Activated T-helper 1 cell treated with anti-CD3 and anti-CD28 coated beads, Interleukin-12 subunit alpha, Interleukin-12 subunit beta, Interleukin-2, Interleukin-4 antibody, amounts not matched to agents 30 ng/mL and 10 ng/mL and 1 ng/mL, durations not matched to agents 14 hours and 24 hours and 36 hours (primary cell): ENCODE measurements at places on chromosomes 12 and 14.
A peak's percentile ranks its signal among the peaks of the same experiment; 100 is the strongest.

GRCh38 chr12:106299202-106299774 lies 3.2 kb upstream of the TCP11L2 start:
- no peak for DNase-seq

DNA sequence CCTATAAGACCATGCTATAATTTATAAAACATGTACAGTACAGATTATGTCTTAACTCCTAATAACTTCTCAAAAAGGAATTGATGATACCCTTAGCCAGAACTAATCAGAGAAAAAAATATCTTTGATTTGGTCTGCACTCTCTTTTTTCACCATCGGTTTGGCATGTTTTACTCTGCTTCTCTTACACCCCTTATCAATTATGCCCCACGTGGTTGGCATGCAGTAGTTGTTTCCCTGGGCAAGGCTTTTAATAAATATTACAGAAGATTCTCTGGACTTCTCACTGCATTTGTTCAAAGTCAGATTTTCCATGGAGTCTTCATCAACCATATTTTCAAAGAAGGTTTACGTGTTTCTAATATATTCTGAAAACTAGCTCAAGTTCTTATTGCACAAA lies 167.4 kb upstream of the LRIG3 start:
- DNase-seq: no peak

DNA sequence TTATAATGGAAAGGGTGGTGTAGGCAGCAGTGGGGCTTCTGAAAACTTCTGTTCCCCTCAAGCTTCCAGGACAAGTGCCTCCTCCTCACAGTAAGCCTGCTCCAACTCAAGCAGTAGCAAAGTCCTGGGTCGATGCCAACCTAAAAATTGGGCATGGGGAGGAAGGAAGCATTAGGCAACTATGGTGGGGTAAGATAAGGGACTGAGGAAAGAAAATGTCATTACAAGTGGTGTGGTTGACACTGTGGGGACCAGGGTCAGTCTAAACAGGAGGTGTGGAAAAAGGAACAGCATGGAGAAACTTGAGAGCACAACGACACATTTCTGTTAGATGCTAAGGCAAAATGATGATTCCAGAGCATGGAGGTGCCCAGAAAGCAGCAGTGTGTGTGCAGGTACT lies 34.9 kb downstream of the WIF1 start:
- DNase-seq: no peak

- no peak for DNase-seq
Observed at GRCh38 chr14:69247676-69248440, 12.1 kb upstream of the GALNT16 start.

GRCh38 chr12:50018968-50019367 lies 6.3 kb downstream of the RACGAP1 start:
- DNase-seq: no peak

DNA sequence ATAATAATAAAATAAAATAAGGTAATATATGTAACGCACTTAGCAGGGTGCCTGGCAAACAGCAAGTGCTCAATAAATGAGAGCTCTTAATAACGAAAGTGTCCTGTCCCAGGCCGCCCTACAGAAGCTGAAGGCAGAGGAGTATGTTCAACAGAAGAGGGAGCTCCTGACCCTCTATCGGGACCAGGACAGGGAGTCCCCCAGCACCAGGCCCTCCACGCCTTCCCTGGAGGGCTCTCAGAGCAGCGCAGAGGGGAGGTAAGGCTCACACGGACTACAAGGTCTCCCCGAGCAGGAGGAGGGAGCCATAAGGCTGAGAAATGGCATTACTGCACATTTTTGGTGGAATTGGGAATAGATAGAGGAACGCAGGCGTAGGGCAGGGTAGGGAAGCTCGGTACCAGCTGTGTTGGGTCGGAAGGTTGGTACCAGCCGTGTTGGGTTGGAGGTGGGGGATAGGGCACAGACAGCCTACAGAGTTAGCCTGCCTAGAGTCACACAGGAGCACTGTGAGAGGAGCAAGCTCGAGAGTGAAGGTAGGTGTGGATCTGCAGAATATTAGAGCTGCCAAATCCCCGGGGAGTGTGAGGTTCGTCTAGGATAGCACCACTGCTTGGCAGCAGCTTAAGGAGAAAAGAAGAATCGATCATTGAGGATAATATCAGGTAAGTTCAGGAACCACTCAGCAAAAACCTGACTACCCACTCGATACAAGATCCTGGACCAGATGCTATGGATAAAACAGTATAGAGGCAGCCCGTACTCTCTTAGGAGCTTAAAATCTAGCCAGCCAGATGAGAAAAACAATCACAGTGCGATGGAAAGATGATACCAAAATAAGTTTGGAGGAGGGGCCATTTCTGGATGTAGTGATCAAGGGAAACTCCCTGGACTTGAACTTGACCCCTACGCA lies 15.3 kb downstream of the TNFRSF1A start:
- DNase-seq: no peak

- no peak for DNase-seq
Observed at GRCh38 chr14:33691907-33692306, 259.0 kb downstream of the EGLN3 start.

GRCh38 chr12:106114447-106115068 lies 24.2 kb downstream of the NUAK1 start:
- DNase-seq: no peak

- DNase-seq: no peak
Observed at GRCh38 chr12:31958569-31959160, 550 bp upstream of the RESF1 start.

DNA sequence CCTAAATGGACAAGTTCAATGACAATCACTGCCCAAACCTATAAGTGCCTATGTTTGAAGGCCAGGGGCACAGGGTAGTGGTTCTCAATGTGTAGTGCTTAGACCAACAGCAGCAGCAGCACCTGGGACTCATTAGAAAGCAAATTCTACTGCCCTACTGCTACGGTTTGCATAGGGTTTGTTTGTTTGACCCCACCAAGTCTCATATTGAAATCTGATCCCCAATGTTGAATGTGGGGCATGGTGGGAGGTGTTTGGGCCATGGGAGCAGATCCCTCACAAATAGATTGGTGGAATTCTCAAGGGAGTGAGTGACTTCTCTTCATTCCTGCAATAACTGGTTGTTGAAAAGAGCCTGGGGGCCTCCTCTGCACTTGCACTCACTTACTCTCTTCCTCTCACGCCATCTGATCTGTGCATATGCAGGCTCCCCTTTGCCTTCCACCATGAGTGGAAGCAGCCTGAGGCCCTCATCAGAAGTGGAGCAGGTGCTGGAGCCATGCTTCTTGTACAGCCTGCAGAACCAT lies 39.5 kb downstream of the PPM1H start:
- DNase-seq: no peak

DNA sequence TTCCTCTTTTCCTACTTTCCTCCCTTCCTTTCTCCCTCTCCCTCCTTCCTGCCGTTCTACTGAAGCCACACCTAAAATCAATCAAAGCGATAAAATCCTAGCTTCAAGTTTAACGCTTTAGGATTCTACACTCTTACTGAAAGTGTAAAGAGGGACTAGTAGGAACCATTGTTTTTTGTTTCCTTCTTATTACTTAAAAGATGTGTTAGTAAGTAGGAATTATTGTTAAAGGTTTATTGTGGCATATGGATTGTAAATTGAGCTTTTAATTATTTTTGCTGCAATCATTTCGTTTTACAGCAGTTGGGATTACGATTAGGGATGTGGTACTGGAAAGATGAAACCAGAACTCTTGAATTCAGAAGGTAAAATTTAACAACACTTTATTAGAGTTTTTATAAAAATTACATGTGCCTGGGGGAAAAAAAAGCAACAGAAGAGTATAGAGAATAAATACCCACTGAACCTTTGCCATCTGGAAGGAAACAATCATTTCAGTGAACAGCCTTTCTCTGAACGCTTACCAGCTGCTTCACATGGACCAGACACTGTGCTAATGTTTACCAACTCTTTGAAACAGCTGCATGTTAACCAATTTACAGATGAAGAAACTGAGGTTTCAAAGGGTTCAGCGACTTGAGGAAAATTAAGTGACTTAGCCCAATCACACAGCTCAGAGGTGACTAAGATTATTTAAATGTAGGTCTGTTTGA lies 1.0 kb downstream of the PPP1R36 start:
- DNase-seq: no peak

DNA sequence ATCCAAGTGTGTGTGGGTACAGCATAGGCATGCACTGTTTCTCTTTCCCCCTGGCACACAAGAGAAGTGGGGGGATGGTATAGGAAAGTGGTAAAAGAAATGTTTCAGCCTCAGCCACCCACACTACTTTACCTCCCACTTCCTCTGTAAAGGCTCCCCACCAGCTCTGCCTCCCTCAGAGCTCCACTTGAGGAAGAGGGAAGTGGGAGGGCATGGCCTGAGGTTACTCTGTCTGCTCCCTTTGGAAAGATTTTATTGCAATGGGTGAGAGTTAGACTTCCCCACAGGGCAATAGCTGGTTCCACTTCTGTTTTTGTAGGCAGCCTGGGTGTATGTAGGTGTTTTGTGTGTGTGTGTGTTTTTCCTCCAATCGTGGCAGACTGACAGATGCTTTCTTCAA lies 145.3 kb downstream of the SSPN start:
- no peak for DNase-seq

GRCh38 chr14:65411656-65412031 lies 886 bp upstream of the FUT8 start:
- peak; percentile 77 for DNase-seq

- no peak for DNase-seq
Observed at GRCh38 chr14:101481557-101481956, 79.7 kb upstream of the DIO3 start.

GRCh38 chr14:40053416-40053815 lies 621.2 kb upstream of the FBXO33 start:
- no peak for DNase-seq

- no peak for DNase-seq
Observed at GRCh38 chr12:117067638-117068037, 31.6 kb downstream of the TESC start.

- DNase-seq: no peak
Observed at GRCh38 chr12:27001663-27002062, 12.5 kb downstream of the TM7SF3 start.

GRCh38 chr14:26866721-26867120 lies 268.9 kb upstream of the NOVA1 start:
- DNase-seq: no peak

GRCh38 chr14:93146119-93146518 lies 30.4 kb upstream of the ITPK1 start:
- no peak for DNase-seq

GRCh38 chr12:81297601-81298000 lies 219.7 kb downstream of the ACSS3 start:
- no peak for DNase-seq

- DNase-seq: no peak
Observed at GRCh38 chr12:58007875-58008274, 66.5 kb downstream of the ATP23 start.

- no peak for DNase-seq
Observed at GRCh38 chr14:65791191-65791981, 378.9 kb downstream of the FUT8 start.

DNA sequence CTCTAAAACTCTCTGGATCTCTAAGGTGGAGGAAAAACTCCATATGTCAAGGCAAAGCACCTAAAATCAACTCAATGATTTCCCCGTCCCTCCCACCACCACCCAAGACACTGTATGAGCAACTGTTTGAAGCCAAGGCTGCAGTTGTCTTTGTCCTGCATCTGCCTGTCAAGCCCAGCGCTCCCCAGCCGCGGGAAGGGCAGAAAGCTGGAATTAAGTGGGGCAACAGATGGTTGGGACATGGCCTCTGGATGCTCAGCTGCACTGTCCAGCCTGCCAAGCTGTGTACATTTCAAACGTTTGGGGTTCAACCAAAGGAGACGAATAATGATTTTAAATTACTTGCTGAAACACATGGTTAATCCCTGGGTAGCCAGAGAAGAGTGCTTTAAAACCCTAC lies 42.2 kb upstream of the PTGR2 start:
- DNase-seq: no peak

- DNase-seq: no peak
Observed at GRCh38 chr12:127306604-127307215, 960.3 kb upstream of the TMEM132C start.

GRCh38 chr12:9387450-9387849 lies 179.3 kb upstream of the PZP start:
- DNase-seq: no peak

DNA sequence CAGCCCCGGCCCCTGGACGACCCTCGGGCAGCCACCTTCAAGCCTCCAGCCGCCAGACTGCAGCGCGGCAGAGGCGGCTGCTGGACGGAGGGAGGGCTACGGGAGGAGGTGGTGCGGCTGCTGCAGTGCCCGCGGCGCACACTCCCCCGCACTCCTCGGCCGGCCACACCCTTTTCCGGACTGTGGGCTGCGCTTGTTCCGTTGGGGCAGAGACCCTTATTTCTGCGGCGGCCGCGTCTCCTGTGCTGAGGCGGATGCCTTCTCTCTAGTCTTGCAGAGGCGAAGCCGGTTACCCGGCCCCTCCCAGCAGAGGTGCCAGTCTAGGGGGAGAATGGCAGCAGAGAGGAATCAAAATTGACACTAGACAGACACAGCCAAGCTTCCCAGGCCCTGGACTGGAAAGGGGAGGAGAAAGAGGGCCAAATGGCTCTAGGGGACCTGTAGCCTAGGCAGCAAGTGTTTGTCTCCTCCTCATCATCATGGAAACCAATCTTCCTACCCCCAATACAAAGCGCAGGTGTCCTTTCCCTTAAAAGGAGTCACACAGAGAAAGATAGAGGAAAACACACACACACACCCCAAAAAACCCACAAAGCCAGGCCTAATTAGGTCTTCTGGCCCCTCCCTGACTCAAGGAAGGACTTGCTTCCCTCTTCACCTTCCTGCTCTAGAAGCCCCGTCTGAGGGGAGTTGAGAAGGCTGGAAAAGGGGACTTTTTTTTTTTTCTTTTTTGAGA lies 1.3 kb downstream of the ESYT1 start:
- peak; percentile 72 for DNase-seq

- DNase-seq: peak; percentile 33
Observed at GRCh38 chr12:119544765-119545625, 48.6 kb upstream of the TMEM233 start.

- DNase-seq: no peak
Observed at GRCh38 chr12:49584591-49584990, 16.6 kb upstream of the MCRS1 start.

GRCh38 chr12:113077057-113077858 lies 20.7 kb downstream of the DTX1 start:
- no peak for DNase-seq

- DNase-seq: no peak
Observed at GRCh38 chr14:36510078-36510799, 9.8 kb downstream of the NKX2-1 start.

- DNase-seq: no peak
Observed at GRCh38 chr12:131641315-131641714, 69.6 kb upstream of the SFSWAP start.

GRCh38 chr12:31315784-31316465 lies 10.0 kb downstream of the SINHCAF start:
- DNase-seq: no peak

DNA sequence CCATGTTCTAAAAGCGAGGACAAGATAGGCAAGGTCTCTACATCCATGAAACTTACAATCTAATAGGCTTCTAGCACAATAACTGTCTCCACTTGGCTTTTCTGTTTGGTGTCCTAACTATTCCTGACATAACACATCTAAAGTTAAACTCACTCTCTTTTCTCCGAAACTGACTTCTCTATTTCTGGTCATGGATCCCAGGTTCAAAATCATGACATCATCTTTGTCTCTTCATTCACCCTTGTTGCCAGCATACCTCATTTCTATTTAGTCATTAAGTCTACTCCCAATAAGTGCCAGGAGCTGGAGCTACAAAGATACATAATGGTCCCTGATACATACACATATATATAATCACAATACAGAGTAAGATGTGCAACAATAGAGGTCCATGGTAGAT lies 53.9 kb upstream of the CEP83 start:
- no peak for DNase-seq
